Esophagus squamous epithelium (tissue), 5 donors: ENCODE measurements at places on chromosomes 6 and 20.

DNA sequence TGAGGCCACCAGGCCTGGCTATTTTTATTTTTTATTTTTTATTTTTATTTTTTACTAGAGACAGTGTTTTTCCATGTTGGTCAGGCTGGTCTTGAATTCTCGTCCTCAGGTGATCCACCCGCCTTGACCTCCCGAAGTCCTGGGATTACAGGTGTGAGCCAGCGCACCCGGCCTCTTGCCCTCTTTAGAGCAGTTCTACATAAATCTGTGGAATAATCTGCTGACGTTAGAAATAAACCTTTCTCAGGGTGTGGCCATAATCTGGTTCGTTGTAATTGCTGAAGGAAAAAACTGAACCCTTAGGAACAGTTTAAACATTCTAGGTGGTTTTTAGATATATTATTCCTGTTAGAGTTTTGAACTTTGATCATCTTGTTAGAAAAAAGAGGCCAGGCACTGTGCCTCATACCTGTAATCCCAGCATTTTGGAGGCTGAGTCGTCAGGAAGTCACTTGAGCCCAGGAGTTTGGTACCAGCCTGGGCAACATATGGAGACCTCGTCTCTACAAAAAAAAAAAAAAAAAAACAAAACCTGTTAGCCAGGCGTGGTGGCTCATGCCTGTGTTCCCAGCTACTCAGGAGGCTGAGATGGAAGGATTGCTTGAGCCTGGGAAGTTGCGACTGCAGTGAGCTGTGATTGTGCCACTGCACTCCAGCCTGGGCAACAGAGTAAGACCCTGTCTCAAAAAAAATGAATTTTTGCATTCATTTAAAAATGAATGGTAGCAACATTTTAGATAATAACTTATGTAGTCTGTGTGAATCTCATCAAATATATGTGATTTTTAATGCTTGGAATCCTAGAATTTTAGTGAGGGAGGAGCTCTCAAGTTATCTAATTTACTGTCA, 24.2 kb downstream of the ASXL1 start:
- DNase-seq: no peak

GRCh38 chr6:111604259-111605099, 1.2 kb downstream of the TRAF3IP2 start:
- DNase-seq: no peak

DNA sequence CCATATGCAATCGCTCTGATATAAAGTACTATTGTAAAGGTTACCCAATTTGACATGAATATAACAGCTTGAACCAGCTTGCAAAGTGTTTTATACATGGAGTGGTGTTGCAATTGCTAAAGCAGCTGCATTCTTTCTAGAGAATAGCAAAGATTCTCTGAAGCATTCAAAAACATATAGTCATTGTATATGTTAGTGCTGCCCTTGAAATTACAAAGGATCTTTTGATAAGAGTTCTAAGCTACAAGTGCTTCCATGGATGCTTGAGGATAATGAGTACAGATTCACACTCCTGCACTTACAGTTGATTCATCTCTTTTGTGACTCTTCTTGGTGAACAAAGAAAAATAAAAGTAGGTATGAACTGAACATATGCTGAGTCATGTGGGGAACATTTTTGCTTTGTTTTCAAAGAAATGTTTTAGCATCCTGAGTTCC, 175.7 kb downstream of the ALDH8A1 start:
- DNase-seq: no peak

GRCh38 chr20:33900521-33901131, 89.5 kb downstream of the CHMP4B start:
- no peak for DNase-seq
